Brain (organoid and tissue), 16 donors: ENCODE measurements at places on chromosomes 1 and 21.

GRCh38 chr1:43580039-43580438 is 49.4 kb downstream of the PTPRF start:
- DNase-seq: no peak

DNA sequence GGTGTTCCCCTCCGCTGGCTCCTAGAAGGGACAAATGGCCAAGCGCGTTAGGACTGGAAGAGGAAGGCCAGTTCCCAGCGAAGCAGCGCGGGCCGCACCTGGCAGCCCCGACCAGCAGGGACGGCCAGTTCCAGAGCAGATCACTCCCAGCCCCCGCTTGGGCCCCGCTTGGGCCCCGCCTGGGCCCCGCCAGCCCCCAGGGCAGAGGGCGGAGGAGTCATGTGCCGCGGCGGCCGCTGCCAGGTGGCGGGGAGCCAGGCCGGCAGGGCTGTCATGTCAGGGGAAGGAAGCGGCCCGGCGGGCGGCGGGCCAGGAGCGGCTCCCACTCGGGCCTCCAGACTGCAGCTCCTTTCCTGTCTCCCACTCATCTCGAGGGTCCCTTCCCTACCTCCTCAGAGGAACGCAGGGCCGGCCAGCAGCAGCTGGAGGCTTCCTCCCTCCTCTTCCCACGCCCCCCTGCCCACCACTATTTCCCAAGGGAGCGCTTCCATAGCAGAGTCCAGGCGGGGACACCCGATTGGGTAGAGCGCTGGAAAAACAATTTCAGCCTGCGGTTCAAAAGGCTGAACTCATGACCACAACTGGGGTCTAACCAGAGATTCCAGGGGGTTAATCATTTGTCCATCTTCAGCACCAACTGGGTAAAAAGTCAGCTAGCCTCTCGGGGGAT is 16.5 kb downstream of the ZNF697 start:
- peak; percentile 70 for DNase-seq

- peak; percentile 5 for DNase-seq
Measured at GRCh38 chr1:70666381-70667140, 255.5 kb downstream of the CTH start.

DNA sequence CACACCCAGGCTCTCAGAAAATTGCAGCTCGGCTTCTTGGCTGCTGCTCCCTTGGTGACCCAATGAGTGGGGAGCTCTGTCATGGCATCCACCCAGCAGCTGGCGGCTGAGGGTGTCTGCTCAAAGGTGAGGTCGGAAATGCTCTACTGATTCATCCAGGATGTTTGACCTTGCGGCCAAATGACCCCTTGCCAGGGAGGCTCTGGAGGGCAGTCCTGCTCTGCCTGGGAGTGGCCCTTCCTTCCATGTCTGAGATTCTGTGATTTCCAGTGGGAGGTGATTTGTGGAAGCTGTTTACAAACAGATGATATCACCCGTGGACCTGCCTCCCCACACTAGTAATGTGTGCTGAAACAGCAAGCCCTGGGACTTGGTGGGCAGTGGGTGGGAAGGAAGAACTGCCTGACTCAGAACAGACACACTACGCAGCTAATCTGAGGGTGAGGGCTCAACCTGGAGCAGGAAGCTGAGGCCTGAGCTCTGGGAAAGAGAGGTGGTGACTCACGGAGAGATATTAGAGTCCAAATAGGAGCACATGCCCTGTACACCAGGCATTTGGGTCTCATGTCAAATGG is 3.0 kb downstream of the CRCT1 start:
- no peak for DNase-seq

GRCh38 chr1:166330096-166330495 is 163.3 kb upstream of the FAM78B start:
- DNase-seq: no peak

- no peak for DNase-seq
Measured at GRCh38 chr1:65793359-65793732, 651 bp downstream of the PDE4B start.

- peak; percentile 77 for DNase-seq
Measured at GRCh38 chr1:26417111-26417759, 6.6 kb downstream of the LIN28A start.

- DNase-seq: no peak
Measured at GRCh38 chr1:29959356-29959755, 723.0 kb downstream of the PTPRU start.

DNA sequence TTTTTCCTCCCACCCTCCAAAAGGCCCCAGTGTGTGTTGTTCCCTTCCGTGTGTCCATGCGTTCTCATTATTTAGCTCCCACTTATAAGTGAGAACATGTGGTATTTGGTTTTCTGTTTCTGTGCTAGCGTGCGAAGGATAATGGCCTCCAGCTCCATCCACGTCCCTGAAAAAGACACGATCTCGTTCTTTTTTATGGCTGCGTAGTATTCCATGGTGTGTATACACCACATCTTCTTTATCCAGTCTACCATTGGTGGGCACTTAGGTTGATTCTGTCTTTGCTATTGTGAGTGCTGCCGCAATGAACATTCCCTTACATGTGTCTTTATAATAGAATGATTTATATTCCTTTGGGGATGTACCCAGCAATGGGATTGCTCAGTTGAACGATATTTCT is 177.8 kb downstream of the ETS2 start:
- no peak for DNase-seq

- DNase-seq: no peak
Measured at GRCh38 chr1:100039591-100039990, 69.8 kb downstream of the SLC35A3 start.

DNA sequence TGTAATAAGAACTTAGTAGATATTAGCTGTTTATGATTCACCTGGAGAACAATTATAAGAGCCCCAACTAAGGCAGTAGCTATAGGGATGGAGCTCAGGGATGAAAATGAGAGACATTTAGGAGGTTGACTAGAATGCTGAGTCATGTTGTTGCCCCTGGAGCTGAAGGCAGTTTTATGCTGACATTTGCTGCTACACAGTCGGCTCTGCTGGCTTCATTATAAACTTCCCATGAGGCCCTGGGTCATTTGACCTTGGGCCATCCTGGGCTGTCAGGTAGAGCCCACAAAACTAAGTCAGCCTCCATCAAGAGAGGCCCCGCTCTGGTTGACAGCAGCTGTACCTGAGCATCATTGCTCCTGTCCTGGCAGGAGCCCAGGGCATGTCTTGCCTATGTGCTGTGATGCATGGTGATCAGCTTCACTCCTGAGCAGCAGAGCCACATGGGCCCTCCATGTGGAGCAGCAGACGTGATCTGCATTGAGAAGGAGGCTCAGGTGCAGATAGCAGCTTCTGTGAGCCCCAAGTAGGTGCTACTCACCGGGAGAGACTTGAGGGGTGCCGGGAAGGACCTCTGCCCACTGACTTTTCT is 112.4 kb downstream of the TBX19 start:
- DNase-seq: no peak

DNA sequence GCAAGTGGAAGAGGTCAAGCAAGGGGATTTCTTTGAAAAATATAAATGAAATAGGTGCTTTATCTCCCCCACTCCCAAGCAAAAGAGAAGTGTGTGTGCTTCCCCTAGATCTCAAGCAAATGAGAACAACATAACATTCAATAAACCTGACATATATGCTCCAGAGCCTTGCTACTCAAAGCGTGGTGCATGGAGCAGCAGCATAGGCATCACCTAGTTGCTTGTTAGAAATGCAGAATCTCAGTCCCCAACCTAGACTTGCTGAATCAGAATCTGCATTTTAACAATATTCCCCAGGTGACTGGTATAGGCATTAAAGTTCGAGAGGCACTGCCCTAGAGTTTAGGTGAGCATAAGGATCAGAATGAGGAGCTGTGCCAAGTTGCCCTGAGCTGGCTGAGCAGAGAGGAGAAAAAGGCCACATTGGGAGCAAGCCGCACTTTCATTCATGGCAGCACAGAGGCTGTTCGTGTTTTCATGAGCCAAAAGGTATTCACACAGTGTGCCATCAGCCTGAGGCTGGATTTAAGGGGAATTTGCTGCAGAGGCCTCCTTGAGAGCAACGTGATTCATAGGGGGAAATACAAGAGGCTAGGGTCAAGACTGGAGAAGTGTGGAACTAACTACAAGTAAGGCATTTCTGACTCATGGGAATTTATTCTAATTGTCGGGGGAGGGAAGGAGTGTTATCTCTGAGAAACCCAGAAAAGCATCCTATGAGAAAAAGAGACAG is 14.3 kb upstream of the LPAR3 start:
- no peak for DNase-seq

- DNase-seq: peak; percentile 74
Measured at GRCh38 chr1:184664042-184664660, 90.5 kb downstream of the EDEM3 start.

- DNase-seq: peak; percentile 88
Measured at GRCh38 chr1:236030534-236030933, 34.4 kb downstream of the NID1 start.

DNA sequence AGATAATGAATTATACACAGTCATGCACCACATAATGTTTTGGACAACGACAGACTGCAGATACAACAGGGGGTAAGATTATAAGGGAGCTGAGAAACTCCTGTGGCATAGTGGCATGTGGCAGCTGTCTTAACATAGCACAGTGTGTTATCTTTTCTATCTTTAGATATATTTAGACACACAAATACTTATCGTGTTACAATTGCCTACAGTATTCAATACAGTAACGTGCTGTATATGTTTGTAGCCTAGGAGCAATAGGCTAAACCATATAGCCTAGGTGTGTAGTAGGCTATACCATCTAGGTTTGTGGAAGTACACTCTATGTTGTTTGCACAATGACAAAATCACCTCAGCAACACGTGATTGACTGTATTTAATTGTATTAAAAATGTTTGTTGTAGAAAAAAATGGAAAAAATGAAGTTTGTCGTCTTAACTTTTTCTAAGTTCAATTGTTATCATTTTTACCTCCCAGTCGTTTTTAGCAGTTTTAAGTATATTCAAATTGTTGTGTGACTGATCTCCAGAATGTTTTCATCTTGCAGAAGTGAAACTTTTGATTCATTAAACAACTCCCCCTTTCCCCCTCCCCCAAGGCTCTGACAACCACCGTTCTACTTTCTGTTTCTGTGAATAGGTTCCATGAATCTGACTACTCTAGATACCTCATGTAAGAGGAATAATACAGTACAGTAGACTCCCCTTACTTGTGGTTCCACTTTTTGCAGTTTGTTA is 351.0 kb upstream of the B3GALT2 start:
- DNase-seq: no peak
